ENCODE measurements at places on chromosomes 11 and 22.

DNA sequence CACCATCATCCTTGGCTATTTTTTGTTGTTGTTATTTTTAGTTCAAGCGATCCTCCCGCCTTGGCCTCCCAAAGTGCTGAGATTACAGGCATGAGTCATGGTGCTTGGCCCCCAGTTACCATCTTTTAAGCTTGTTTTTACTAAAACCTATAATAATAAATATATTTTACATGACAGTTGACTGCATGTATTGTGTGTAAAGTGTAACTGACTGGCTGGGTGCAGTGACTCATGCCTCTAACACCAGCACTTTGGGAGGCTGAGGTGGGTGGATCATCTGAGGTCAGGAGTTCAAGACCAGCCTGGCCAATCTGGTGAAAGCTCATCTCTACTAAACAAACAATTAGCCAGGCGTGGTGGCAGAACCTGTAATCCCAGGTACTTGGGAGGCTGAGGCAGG, 386.2 kb downstream of the TENM4 start:
- no peak for DNase-seq

DNA sequence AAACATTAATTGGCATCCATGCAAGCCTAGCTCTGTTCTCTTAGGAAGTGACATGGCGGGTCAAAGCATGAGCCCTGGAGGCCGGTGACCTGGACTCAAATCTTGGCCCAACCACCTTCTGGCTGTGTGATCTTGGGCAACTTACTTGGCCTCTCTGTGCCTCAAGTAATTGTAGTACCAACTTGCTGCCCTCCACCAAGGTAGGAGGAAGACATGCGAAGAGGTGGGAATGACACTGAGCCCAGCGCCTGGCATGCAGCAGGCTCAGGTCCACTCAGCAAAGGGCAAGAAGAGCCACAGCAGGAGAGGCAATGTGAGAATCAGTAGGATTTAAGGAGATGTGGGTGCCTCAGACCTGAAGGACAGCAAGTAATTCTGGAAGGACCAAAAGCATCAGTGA, 59.6 kb upstream of the SLC22A12 start:
- no peak for DNase-seq

GRCh38 chr11:107043242-107044006, 25.1 kb upstream of the GUCY1A2 start:
- DNase-seq = peak; percentile 16

GRCh38 chr11:120810251-120810650, 213.7 kb upstream of the TBCEL start:
- DNase-seq = no peak

Measured in LoVo (cell line).